ENCODE measurements at places on chromosomes 7 and 10.

DNA sequence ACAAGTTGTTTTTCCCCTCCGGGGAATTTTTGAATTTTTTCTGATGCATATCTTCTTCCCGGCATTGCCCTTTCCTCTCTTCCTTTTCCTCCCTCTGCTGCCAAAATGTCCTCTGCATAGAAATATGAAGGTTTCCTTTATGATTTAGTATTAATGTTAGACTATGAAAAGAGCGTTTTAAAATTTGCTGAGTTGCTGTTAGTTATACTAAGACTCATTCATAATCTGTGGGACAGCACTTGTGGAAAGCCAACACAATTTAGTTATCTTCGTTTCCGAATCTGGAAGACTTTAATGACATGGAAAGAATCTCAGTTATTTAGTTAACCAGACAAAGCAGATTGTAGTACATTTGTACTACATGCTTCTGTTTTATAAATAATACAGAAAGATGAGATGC, 25.0 kb downstream of the POU6F2 start:
- DNase-seq, result no peak

DNA sequence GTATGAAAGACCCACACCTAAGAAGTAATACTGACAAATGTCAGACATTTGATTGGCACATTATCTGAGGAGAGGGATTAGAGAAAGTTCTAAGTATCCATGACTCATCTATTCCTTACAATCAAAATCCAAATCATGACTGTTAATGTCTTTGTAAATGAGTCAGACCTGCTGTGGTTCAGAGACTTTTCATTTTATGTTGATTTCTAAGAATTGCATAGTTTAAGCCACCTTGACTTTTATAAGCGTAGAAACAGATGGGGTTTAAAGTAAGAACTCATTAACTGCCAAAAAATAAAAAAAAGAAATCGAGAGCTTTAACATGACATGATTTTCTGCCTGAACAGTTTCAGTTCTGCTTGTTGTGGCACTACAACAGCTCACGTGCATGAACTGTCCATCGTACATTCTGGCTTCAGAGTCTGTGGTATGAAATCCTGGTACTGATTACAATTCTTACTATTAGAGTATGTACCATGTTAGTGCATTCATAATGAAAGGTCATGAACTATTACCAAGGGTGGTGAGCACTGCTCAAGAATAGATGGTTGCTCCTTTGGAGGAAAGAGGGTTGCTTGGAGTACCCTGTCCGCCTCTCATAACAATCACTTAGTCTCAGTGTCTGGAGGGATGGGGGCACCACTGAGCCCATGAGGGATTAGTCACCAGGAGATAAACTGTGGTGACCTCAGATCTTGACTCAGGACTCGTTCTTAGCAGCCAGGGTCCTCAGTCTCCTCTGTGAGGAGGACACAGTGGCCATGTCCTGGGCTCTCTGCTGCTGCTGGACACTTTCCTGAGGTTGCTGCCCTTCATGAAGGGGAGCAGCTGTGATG, 42.2 kb downstream of the ACSM6 start:
- DNase-seq, result peak; percentile 44

DNA sequence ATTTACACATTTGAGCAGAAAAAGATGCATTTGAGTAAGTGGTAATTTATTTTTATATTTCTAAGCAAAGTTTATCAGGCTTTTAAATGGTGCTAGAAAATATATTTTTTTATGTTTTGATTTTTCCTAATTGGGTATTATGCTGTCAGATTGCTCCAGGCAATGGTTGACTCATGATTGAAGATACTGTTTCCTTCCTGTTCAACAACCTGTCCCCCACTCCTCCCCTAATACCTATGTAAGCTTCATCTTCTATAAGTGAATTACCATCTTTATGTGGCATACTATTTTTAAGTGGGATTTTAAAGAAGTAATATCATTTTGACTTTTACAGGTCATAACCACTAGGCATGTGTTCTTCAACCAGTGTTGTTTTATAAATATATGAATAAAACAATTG, 21.4 kb downstream of the TSPAN13 start:
- DNase-seq, result no peak

DNA sequence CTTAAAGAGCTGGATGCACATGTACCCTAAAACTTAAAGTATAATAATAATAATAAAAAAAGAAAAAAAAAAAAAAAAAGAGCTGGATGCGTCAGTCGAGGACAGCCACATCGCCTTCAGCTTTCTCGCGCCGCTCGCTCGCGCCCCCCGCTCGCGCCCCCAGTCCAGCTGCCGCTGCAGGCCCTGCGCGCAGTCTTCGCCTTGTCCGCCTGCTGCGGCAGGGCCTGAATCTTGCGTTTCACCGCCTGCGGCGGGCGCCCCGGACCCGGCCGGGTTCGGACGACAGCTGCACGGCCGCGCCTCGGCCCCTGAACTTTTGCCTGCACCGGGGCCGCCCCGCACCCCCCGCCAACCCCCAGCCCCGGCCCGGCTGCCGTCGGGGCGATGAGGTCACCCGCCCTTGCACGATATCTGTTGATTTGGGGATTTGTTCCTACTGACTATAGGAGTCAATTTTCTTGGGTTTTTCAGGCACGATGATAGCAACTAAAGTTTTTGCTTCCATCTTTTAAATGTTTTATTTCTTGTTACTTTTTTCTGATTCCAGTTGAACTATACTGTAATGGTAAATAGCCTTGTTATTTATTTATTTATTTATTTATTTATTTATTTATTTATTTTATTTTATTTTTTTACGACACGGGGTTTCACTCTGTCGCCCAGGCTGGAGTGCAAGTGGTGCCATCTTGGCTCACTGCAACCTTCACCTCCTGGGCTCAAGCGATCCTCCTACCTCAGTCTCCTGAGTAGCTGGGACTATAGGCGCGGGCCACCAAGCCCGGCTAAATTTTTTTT, 33.5 kb upstream of the CPN1 start:
- no peak for DNase-seq

- DNase-seq, result no peak
These were observed 18.7 kb downstream of the PKD2L1 start for GRCh38 chr10:100311298-100311697.

DNA sequence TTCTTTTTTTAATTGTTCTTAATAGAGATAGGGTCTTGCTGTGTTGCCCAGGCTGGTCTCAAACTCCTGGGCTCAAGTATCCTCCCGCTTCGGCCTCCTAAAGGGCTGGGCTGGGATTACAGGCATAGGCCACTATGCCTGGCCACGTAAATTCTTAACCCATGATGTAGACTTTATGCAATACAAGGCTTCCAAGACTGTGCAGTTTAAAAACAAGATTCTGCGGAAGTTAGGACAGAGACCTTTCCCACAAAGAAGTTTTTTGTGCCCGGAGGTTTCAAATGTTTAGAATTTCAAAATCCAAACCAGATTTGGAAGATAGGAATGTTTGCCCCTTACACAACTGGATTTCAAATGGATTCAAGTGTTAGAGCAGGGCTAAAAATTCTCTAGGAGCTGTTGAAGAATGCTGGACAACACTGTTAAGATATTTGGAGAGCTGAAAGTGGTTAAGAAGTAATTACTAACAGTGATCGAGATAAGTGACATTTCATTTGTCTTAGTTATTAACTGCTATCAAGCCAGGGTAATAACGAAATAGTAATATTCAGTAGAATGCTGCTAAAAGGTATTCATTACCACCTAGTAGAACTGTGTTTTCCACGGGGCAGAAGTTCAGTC, 7.4 kb downstream of the APBB1IP start:
- DNase-seq, result no peak

- no peak for DNase-seq
These were observed 250.1 kb downstream of the ABCA13 start for GRCh38 chr7:48421357-48421756.

DNA sequence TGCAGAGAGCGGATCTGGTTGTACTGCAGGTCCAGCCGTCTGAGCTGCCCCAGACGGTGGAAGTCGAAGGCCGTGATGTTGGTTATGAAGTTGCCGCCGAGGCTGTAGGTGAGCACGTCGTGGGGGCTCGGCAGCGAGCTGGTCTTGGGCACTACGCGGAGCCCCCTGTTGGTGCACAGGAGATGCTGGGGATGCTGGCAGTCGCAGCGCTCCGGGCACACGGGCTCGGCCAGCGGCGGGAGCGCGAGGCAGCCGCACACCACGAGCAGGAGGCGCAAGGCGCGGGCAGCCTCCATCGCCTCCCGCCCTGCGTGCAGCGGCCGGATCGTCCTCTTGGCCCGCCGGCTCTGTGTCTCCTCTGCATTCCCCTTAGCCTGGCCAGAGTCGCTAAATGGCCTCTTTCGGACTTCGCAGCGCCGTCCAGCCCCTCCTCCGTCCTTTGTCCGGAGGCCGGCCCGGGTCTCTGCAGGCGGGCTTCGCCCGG, 337 bp downstream of the TRIL start:
- no peak for DNase-seq

DNA sequence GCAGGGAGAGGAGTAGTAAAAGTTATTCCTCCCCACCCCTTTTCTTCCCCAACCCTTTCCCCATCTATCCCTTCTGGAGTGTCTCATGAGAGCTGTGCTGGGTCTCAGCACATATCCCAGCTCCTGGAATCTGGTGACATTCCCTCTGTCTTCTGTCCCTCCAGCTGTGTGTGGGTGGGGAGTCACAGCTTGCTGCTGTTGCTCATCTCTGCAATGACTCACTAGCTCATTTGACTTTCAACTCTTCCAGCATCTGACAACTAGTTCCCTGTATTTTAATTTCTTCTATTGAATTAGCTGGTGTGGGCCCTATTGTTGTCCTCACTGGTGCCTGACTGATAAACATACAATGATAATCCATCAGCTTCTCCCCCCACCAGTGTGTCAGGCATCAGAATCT, 198.9 kb upstream of the AUTS2 start:
- no peak for DNase-seq

DNA sequence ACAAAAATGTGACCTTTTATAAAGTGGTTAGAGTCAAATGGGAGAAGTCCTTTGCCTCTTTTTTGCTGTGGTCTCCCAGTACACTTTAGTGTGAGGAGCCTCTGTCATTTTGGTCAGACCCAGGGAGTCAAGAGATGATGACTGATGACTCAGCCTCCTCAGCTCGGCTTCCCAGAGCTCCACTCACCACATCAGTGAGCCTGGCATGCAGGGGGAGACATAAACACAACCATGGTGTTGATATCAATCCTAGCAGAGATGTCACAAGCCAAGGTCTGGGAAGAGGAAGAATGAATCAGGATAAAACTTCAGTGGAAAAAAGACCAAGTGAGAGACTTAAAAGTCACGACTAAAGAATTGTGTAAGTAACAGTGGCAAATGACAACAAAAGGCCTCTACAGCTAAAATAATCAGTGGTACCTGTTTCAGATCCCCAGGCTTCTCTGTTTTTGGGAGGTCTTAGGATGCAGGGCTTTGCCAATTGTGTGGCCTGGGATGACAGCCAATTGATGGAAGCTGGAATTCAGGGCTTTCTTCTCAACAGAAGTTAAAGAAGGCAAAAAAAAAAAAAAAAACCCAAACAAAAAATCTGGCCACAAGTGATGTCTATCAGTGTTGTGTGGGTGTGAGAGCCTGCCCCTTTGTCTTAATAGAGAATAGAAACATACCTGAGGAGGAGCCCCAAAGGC, 50.2 kb downstream of the TFAM start:
- no peak for DNase-seq

- DNase-seq, result no peak
These were observed 21.7 kb upstream of the RNF32 start for GRCh38 chr7:156618780-156619367.

- DNase-seq, result no peak
These were observed 121.2 kb downstream of the ZMIZ1 start for GRCh38 chr10:79189853-79190435.

DNA sequence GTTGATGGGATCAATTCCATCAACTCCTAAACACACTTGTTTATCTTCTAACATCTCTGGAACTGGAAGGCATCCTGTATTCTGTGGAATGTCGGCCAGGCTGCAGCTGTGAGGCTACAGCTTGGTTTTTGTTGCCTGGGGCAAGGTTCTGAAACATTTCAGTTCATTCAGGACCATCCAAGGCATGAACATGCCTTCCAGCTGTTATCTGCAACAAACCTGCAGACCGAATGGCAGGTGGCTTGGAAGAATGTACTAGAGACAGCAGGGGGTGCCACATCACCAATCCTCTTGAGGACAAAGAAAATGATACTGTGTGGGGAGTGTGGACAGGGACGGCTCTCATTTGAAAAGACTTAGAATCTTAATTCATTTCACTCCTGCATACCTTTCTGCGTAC, 12.4 kb downstream of the PAPOLB start:
- DNase-seq, result peak; percentile 29

DNA sequence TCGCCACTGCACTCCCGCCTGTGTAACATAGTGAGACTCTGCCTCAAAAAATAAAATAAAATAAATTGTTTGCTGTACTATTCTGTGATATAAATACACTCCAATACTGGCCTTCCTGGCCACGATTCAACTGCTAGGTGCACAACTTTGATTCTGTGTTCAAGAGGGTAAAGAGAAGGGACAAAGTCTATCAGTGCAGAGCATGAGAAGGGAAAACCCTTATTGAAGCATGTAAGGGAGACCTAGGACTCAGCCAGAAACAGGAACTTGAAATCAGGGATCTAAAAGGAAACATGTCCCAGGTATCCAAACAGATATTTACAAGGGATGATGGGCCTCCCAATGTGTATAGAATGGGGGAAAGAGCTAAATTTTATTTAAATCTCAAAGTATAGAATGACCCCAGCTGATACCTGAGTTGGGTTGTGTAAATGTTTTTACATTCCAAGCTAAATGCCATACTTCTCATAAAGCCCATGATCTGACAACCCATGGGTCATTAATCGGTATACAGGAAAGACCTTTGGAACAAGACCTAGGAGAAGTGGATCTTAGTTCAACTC, 9.0 kb upstream of the KBTBD2 start:
- no peak for DNase-seq

DNA sequence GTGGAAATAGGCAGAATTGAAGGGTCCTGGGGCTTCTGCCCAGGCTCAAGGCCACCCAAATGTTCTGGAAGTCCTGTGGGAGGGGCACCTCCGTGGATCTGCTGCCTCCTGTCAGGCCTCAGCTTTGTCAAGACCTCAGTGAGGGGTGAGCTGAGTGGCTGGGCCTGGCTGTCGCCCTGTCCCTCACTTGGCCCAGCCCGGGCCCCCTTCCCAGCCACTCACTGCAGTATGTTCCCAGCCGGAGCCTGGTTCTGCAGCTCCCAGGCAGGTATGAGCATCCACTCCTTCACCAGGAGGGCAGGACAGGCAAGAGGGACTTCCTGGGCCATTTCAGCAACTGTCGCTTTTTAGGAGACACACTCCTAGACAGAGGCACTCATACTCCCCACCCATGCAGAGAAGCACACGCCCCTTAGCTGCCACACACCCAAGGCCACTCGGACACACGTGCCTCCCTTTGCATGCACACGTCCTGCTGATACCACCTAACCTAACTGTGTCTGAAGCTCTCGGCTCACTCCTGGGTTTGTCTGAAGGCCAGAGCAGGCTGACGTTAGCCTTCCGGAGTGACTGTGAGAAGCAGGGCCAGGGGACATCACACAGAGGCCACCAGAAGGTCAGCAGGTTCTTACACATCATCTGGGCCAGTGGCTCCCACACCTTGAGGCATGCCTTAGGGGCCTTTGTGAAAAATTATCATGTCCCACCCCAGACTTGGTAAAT, 72.2 kb upstream of the COL13A1 start:
- no peak for DNase-seq

Data from hematopoietic multipotent progenitor cell treated with erythropoietin and hydrocortisone succinate and interleukin-3 and kit ligand, for 8 days (in vitro differentiated cells).